GM12865 (cell line): ENCODE measurements at places on chromosomes 12 and 14.

DNA sequence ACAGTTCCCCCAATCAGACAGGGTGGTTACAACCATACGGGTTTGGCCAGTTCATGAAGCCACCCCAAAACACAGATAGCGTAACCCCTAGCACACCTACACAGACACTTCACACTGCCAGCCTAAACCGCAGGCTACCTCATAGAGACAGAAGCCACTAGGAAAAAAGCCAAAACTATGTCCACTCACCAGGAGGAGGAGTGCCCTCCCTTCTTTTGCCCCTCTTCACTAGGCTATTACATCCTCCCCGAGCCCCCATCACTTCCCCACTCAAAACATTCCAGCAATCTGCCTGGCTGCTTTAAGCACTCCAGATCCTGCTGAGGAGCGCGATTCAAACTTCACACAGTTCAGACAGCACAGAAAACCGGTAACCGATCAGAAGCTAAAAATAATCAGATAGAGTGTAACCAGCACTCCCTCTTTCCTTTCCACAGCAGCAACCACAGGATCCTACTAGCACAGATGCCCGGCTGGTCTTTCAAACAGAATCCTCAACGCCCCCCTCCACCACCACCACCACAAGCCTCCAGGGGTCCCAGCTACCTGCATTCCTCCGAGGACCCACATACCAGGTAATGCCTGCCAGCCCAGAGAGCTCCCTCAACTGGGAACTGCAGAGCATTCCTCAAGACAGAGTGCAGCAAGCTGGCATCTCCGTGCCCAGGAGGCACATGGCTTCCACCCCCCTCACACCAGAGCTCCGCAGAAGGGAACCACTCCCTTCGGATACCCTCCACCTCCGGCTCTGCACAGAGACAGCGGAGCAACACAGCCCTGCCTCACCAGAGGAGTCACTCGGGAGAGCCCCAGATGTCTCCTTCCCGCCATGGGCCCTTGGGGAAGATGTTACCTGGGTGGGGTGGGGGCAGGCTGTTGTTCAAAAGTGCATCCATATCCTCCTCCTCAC, 1.5 kb downstream of the CHD4 start:
- DNase-seq: peak; percentile 40

DNA sequence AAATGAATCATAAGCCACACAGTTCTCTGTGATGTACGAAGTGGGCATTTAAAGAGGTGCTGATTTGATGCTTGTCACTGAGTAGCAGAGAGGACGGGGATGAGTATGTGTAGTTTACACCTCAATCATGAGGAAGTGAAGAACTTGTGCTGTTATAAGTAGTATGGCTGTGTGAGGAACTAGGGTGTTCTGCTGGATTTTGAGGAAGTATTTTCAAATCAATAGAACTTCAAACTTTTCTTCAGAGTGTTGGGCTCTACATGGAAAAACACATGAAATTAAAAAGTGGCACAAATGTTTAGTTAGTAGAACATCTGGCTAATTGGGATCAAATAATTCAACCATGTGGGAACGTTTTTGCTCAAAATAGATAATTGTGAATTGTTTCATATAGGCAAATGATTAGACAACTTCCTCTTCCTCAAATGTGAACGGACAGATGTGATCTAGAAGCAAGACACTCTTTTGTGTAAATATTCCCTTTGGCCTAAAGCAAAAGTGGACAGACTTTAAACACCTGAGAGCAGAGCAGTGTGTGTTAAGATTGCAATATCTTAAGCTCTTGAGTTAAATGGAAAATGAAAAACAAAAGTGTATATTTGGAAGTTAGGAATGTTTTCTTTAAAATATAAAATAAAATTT, 168.5 kb downstream of the NAV3 start:
- peak; percentile 52 for DNase-seq

GRCh38 chr12:100254876-100255275, 12.0 kb downstream of the DEPDC4 start:
- no peak for DNase-seq

DNA sequence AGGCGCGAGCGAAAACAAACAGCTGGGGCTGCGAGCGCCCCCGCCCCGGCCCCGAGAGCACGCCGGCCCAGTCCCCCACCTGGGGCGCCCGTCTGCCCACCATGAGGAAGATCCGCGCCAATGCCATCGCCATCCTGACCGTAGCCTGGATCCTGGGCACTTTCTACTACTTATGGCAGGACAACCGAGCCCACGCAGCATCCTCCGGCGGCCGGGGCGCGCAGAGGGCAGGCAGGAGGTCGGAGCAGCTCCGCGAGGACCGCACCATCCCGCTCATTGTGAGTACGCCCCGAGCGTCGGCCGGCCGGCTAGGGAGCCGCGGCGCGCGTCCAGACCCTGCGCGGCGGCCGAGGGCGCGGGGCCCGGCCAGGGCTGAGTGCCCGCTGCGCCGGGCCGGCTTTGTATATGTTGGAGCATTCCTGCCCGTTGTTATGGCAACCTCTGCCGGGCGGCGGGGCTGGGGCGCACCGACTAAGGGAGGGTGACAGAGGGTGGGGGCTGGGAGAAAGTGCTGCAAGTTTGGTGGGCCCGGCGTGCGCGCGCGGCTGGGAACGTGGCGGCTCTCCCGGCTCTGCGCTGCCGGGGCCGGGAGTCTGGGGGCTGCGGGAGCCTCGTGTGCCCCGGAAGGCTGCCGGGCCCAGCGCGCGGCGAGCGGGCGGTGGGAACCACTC, 367 bp downstream of the GALNT16 start:
- DNase-seq: no peak

DNA sequence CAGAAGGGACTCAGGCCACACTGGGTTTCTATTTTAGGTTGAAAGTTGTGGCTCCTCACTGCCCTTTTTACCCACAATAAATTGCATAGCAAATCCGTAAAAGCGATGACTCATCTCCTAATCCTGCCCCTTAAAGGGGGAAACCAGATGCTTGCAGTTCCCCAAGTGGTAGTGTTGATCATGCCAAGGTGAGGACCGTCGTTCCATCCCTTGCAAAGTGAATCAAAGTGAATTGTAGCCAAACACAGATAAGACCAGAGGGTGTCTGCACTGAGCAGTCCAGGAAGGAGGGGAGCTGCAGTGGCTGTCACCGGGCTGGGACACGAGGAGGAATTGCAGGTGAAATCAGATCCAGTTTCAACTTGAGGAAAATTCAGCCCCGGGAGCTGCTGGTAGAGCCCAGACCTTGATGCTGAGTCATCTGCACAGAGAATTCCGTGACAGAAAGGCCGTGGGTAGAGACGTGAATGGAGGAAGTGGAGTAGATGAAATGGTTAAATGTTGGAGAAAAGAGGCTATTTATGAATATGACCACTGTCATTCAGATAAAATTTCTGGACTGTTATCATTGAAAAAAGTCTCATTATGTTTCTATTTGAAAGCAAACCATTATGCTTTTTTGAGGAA, 44.2 kb upstream of the MMP17 start:
- peak; percentile 81 for DNase-seq

- DNase-seq: no peak
These were observed 883 bp upstream of the MYL2 start for GRCh38 chr12:110921262-110921661.

DNA sequence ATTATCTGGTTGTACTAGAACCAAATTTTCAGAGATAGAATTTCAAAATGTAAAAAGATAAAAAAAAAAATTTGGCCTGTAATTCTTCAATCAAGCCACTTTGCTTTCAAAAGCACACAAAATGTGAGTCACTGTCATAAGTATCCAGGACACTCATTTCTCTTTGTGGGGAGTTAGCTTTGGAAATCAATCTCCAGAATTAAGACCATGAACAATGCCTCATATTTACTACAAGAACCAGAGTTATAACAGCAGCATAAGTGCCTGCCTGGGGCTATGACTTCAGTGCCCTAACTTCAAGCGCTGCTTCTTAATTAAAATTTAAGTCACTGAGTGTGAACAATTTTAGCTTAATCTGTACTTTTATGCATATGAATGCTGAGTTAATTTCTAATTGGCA, 162.1 kb downstream of the C12orf42 start:
- DNase-seq: no peak

- no peak for DNase-seq
These were observed 62.2 kb upstream of the OR4E1 start for GRCh38 chr14:21735639-21736307.

- DNase-seq: no peak
These were observed 70.4 kb downstream of the NRXN3 start for GRCh38 chr14:78240567-78240966.

GRCh38 chr12:25771476-25771875, 187.0 kb upstream of the RASSF8 start:
- no peak for DNase-seq

DNA sequence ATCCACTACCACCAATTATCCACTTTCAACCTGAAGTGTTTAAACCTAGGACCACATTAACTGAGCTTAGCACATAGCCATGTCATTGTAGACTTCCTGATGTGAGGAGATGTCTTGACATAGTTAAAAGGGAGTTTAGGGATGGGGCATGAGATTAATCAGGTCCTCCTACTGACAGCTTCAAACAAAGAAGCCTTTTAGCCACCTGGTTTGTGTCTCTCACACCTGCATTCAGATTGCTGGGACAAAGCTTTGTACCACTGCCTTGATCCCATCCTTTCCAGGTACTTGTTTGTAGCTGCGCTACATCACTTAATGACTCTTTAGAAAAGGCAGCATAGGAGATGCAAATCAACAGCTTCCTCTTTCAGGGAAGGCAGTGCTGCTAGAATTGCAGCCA, 340.7 kb upstream of the DDHD1 start:
- no peak for DNase-seq

DNA sequence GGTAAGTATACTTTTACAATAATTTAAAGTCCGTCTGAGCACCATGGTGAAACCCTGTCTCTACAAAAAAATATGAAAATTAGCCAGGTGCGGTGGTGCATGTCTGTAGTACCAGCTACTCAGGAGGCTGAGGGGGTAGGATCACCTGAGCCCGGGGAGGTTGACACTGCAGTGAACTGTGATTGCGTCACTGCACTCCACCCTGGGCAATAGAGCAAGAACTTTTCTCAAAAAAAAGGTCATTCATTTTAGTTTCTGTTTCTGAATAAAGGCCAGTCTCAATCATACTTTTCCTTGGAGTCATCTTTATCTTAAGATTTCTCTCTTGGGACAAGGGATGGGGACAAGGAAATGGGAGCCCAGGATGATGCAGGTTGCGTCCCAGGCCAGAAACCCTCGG, 12.9 kb downstream of the ANKRD13A start:
- DNase-seq: peak; percentile 84

- DNase-seq: no peak
These were observed 4.6 kb upstream of the RPL6 start for GRCh38 chr12:112413855-112414625.

DNA sequence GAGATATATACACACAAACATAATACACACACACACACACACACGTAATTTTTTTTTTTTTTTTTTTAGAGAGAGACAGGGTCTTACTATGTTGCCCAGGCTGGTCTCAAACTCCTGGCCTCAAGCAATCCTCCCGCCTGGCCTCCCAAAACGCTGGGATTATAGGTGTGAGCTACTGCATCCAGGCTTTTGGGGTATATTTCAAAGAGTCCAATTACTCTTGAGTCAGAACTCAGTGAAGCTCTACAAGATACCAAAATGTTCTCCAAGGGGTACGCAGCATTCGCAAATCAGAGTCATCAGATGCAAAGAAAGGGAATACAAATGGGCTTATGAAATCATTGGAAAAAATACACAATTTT, 54.0 kb downstream of the PHLDA1 start:
- DNase-seq: no peak

GRCh38 chr12:122062832-122063693, 15.5 kb upstream of the MLXIP start:
- DNase-seq: no peak

- DNase-seq: no peak
These were observed 32.9 kb downstream of the TXNRD1 start for GRCh38 chr12:104248444-104248843.

GRCh38 chr12:44537354-44537753, 338.8 kb downstream of the NELL2 start:
- DNase-seq: no peak

- DNase-seq: no peak
These were observed 3.1 kb upstream of the BORCS5 start for GRCh38 chr12:12353807-12354206.

GRCh38 chr12:113055594-113056380, 743 bp upstream of the DTX1 start:
- no peak for DNase-seq

GRCh38 chr12:25659621-25660020, 106.5 kb upstream of the LMNTD1 start:
- DNase-seq: no peak

- DNase-seq: no peak
These were observed 841.7 kb downstream of the DIO2 start for GRCh38 chr14:79369359-79370332.

DNA sequence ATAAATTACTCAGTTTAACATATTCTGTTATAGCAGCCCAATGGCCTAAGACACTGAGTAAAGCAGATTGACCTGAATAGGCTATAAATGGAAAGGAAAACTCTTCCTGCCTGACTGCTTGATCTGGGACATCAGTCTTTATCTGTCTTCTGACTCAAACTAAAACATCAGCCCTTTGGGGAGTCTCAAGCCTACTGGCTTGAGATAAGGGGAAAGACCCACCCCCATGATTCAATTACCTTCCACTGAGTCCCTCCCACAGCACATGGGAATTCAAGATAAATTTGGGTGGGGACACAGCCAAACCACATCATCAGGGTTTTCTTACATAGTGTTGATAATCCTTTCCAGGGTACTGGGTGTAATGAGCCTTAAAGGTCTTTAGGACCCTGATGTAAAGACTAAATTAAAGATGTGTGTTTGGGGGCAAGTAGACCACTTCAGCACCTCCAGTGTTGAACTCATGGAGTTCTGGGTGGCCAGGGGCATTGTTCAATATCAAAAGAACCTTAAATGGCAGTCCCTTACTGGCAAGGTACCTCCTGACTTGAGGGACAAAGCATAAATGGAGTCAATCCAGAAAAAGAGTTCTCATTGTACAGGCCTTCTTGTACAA, 67.8 kb downstream of the TSHR start:
- no peak for DNase-seq

- DNase-seq: no peak
These were observed 6.6 kb downstream of the ZNF219 start for GRCh38 chr14:21091821-21092272.

DNA sequence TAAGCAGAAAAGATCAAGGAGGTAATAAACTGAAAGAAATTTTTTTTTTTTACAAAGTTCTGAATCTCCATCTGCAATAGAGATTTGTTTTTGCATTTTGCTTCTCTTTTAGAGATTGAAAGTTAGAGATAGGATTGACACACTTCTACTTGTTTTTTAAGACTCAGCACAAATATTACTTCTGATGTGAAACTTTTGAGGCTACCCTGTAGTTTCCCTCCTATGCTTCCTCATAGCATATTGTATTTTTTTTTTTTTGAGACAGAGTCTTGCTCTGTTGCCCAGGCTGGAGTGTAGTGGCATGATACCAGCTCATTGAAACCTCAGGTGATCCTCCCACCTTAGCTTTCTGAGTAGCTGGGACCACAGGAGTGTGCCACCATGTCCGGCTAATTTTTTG, 32.1 kb upstream of the SGPP1 start:
- DNase-seq: peak; percentile 73

GRCh38 chr14:103897075-103897947, 30.9 kb upstream of the TDRD9 start:
- DNase-seq: no peak

GRCh38 chr12:93742110-93742934, 65.1 kb downstream of the CRADD start:
- peak; percentile 75 for DNase-seq
